ENCODE measurements at places on chromosomes 7 and 10.

DNA sequence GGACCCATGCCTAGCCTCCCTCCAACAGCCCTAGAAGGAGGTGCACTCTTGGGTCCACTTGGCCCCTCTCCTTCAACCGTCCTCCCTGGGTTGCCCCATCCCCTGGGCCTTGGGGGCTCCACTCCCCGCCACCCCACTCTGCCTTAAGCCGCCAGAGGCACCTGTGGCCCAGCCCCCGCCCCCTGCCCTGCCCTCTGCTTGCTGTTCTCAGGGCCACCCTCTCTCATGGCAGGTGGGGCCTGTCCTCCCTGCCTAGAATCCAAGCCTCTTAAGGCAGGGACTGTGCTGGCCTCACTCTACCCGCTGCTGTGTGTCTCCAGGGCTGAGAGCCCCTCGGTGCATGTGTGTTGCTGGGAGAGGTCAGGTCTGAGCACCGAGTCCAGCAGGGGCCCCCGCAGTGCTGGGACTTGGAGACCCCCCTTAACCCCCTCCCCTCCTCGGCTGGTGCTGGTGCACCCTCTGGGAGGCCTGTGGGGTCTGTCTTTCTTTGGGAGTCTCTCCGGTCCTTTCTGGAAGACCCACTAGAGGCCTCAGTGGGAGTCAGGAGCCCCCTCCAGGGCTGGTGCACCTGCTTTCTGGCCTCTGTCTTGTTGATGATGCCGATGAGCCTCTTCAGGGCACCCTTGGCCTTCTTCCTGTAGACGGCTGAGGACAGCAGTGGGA lies 43.8 kb downstream of the CFAP46 start:
- DNase-seq, result no peak

- no peak for DNase-seq
Observed at GRCh38 chr10:119755446-119755845, 29.6 kb downstream of the INPP5F start.

DNA sequence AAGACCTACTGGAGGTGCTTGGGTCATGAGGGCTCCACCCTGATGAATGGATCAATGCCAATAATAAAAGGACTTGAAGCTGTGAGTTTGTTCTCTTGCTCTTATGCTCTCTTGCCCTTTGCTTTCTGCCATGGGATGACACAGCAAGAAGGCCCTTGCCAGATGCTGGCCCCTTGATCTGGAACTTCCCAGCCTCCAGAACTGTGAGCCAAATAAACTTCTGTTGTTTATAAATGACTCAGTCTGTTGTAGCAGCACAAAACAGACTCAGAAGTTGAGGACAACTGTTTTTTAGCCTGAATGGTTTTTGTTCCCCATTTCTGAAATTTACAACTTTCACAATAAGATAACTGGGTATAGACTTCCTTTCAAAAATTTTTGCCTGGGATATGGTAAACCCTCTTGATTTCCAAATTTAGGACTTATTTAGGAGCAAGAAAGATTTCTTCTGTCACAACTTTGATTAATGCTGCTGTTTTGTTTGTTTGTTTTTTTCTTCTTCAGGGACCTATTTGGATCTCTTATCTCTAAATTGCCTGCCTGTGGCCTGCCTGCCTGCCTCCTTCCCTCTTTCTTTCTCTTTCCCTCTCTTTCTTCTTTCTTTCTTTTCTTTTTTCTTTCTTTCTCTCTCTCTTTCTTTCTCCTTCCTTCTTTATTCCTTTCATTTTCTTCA lies 12.1 kb downstream of the ENTPD1 start:
- DNase-seq, result no peak

GRCh38 chr10:113108194-113108835 lies 158.3 kb downstream of the TCF7L2 start:
- peak; percentile 7 for DNase-seq

- DNase-seq, result no peak
Observed at GRCh38 chr7:30005464-30005863, 15.9 kb upstream of the SCRN1 start.

DNA sequence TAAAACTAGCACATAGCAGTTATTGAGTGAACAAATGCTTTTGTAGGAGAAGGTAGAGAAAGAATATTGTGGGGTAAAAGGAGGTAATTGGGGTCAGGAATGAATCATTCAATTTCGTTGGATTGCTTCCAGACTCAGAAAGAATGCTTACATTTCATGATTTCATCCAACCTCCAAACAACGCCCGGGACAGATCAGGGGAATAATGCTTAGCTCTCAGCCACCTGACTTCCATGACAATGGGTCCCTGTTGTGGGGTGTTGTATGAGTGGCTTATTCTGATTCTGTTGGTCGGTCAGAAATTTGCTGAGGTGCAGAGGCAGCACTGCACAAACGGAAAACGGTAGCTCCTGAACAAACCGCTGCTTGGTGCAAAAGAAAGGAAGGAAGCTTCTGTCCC lies 24.0 kb upstream of the INPP5F start:
- DNase-seq, result no peak

- no peak for DNase-seq
Observed at GRCh38 chr10:131251146-131251541, 60.4 kb downstream of the TCERG1L start.

DNA sequence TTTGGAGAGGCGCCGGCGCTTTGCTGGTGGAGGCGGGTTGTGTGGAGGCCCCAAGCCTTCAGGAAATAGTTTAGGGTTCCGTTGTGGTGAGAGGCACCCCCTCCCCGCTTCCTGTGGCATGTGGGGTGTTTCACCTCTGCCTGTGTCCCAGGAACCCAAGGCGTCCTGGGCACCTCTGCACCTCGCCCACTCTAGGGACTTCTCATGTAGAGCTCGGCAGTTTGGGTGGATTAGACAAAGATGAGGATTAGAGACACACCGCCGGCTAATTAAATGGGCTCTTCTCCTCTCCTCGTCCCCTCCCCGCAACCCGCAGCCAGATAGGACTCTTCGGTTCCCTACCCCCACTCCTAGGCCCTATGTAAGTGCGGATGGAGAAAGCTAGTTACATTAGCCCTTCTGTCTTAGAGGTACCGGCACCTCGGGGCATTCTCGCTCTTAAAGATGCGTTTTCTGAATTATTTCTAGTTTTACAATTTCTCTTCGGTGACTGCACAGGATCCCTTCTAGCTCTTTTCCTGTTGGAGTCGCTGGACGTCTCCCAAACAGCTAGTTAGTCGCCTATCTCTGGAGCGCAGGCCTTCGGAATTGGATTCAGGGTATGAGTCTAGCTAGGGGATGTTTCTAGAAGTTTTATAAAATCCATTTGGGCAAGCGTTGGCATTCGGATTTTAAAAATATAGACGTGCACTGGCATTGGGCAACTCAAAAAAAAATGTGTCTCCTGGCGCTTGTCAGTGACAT lies 7.8 kb downstream of the PTF1A start:
- DNase-seq, result no peak
